NCI-H460 (cell line): ENCODE measurements at places on chromosomes 4 and X.

GRCh38 chr4:43238585-43238984, 346.1 kb downstream of the GRXCR1 start:
- no peak for DNase-seq

DNA sequence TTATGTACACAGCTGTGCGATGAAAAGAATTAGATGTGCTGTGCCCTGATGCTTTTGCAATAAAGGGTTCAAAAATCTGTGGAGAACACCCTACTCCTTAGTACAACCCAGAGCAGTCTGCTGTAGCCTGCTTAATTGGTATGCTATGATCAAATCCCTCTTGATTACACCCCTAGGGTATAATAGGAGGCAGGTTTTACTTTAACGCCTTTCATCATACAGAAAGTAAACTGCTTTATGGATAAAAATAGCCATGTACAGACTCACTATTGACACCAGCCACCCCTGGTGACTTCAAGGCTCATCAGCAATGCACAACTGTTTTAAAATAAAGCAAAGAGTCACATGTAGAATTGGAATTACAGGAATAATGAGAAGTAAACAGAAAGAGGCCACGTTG, 315.3 kb downstream of the DMD start:
- DNase-seq: no peak

GRCh38 chrX:2690856-2691542, at the start of gene CD99:
TSS of gene CD99 (plus strand) at chrX:2691295. CDS start at chrX:2691361, 66 bp downstream.
- DNase-seq: peak; percentile 74

DNA sequence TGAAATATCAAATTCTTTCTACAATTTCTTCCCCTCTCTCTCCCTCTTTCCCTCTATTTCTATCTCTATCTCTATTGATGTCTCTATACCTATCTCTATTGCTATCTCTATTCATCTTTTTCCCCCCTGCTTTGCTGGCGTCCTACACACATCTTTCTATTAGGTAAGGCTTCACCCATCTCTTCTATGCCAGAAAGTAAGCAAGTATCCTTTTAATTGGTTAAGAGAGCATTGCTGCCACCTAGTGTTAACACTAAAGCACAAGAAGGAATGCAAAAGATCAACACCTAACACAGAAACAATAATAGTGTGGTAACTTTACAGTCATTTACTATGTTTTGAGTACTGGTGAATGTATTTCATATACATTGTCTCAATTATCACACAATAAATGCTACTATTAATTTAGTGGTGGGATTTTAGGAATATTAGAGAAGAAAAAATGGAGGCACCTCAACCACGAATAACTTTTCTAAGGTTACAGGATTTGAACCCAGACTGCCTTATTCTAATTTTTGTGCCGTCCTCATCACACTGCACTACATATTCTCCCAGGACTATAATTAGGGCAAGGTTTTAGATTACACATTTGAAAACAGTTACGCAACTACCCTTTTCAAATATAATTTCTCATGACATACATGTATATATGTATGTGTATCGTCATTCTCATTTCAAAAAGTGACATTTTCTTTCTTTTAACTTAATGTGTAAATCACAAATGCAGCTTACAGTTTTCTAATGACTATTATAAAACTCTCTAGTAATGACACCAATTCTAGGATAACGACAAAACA, 3.7 kb upstream of the C4orf36 start:
- DNase-seq: peak; percentile 63

DNA sequence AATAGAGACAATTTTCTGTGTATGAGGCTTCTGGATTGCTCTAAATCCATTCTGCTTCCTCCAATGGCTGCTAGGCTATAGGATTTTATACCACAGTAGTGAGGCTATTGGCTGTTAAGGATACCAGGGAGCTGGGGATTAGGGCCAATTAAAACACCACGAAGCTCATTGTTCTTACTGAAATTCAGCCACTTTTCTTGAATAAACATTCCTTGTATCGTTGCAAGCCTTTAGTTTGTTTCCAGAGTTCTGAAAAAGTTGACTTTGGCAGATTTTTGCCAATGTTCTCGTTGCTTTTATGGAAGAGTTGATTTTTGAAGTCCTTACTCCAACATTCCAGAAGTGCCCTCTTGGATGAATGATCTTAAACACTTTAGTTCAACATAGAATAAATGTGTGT, 238.4 kb upstream of the TEX13A start:
- no peak for DNase-seq

- peak; percentile 30 for DNase-seq
These were observed 83.9 kb downstream of the SNCA start for GRCh38 chr4:89752932-89753598.

DNA sequence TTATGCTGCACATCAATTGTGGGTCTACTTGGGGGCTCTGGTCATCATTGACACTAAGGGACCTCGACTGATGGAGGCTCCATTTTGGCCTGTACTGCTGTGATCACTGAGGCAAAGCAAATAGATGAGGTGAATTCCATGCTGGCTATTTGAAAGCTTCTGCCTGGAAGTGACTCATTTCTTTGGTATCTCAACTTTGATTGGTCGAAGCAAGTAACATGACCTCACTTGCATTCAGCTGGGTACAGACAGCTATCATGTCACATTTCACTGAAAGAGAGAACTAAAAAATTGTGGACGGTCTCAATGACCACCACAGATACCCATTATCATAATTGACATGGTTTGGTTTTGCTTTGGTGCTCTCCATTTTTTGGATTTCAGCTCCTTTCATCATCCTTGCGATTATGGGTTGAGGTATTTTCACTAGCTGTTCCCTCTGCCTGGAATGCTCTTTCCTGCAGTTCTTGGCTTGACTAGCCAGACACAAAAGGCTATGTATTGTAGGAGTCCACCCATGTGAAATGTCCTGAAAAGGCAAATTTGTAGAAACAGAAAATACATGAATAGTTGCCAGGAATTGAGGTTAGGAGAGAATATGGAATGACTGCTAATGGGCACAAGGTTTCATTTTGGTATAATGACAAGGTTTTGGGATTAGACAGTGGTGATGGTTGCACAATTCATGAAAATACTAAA, 369.2 kb upstream of the LCORL start:
- no peak for DNase-seq

- DNase-seq: peak; percentile 43
These were observed 109.4 kb downstream of the DLG3 start for GRCh38 chrX:70554081-70554480.

DNA sequence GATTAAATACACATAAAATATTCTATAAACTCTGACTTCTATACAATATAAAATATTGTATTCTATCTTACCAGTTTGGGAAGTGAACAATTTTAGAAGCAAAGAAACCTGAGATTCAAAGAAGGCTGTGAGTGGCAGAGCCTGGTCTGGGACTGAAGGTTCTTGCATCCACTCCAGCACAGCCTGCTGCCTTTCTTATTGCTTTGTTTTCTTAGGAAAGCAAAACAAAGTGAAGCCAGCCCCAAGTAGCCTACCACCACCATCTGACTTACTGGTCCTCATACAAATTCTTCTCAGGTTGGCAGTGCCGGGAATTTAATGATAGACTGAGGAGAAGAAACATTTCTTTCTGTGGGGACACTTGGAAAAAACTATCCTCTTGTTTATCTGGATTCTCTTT, 129.7 kb upstream of the SMAD1 start:
- no peak for DNase-seq

- no peak for DNase-seq
These were observed 490.4 kb upstream of the ZFP42 start for GRCh38 chr4:187504974-187505797.

- no peak for DNase-seq
These were observed 170.9 kb upstream of the PCDH18 start for GRCh38 chr4:137703195-137703594.

DNA sequence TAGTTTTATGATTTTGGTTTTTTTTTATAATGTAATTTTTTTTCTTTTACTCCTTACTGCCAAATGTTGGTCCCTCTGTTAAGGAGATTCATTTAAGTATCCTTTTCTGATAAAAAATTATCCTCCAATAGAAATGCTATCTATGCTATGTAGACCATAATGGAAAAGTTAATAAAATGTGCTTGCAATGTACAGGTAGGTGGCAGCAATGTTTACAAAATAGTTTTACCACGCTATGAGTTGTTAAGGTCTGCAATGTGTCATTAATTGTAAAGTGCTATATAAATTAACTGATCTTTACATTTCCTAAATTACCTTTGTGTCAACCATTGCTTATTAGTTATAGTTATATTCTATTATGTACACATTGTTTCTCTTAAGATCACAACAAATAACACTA, 3.8 kb upstream of the CENPC start:
- peak; percentile 8 for DNase-seq

- no peak for DNase-seq
These were observed 40.5 kb downstream of the HMGB2 start for GRCh38 chr4:173293663-173294062.

- no peak for DNase-seq
These were observed 2.0 kb downstream of the NDST3 start for GRCh38 chr4:118036336-118036735.

DNA sequence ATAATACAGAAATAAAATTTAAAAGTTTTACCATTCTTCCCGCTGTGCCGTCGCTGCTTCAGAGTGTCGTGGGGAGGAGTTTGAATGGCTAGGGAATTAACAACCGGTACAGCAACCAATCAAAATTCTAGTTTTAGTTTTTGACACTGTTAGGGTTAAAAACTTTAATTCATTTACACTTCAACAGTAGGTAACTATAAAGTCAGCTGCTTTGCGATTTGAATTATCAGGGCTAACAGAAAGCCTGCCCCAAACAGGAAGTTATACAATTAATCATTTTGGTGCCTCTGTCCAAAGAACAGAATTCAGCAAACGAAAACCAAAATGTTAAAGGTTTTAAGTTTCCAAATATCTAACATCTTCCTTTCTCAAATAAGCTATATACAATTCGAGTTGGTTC, 2.3 kb downstream of the HNRNPD start:
- no peak for DNase-seq

DNA sequence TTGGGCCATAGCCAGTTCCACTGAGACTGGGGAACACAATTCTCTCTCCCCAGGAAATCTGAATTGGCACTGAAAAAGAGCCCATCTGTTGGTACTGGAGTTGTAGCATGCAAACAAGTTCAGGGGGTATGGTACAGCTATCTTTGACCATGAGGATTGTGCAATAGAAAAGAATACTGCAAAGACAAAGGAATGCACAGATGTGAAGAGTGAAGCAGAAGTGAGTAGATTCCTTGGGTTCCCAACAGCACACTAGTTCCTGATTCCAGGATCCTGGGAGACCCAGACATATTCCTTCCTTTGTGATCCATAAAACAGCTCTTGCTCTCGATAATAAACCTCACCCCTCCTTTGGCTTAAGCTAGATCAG, 43.3 kb upstream of the CTAG2 start:
- DNase-seq: no peak

- DNase-seq: no peak
These were observed 34.7 kb downstream of the ADD1 start for GRCh38 chr4:2878346-2878745.
